ENCODE measurements at places on chromosomes 7 and 10. TPM values are rescaled to one million over a fixed set of nuclear protein-coding genes. Genes with fewer than 3 reads are reported as not detected.

- no peaks in the 10 kb centered on the region for H3K36me3 ChIP-seq
- no peaks in the 10 kb centered on the region for H3K4me1 ChIP-seq
- no peaks in the 10 kb centered on the region for H3K27me3 ChIP-seq
Measured at GRCh38 chr7:30562498-30562897, 32.2 kb upstream of the GARS1 start.

GRCh38 chr7:39211581-39211980, 233.9 kb downstream of the POU6F2 start:
- DNase-seq: no peak
- H3K27ac ChIP-seq: no peak overlapping the region
- H3K27me3 ChIP-seq: no peaks in the 10 kb centered on the region
- H3K4me3 ChIP-seq: no peak overlapping the region
- H3K4me1 ChIP-seq: no peaks in the 10 kb centered on the region

Gene LEP
- not detected for total RNA-seq

Gene GPR15LG
- total RNA-seq: not detected

DNA sequence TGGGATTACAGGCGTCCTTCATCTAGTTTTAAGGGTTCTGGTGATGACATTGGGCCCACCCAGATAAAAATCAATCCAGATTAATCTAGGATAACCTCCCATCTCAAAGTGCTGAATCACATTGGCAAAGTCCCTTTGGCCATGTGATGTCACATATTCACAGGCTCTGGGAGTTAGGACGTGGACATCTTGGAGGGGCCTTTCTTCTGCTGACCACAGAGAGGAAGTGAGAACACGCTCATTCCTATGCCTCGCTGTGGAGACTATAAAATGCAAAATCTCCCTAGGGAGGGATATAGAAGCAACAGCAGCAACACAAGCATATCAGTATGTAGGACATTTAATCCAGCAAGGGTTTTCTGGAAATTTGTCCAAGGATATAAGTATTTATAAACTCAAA, 266.0 kb upstream of the PITRM1 start:
- no peak overlapping the region for H3K4me3 ChIP-seq
- H3K27ac ChIP-seq: no peak overlapping the region
- no peak for DNase-seq

DNA sequence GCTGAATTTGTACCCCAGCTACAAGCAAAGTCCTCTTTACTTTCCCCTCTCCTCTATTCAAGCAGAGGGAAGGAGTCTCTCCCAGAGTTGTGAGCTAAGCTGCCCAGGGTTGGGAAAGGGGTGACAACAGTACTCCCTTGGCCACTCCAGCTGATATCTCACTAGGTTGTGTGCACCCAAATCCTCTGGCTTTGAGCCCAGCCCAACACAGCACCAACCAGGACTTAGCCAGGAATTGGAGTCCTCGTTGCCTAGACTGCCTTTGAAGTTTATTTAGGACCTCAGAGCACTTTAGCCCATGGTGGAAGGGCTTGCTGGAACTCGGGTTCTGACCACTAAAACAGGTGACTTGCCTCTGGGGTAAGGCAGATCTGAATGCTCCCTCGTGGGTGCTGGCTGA, 35.7 kb upstream of the DYNC1I1 start:
- no peaks in the 10 kb centered on the region for H3K36me3 ChIP-seq
- H3K4me1 ChIP-seq: no peaks in the 10 kb centered on the region
- H3K27ac ChIP-seq: no peak overlapping the region
- no peak for DNase-seq

Measured in cardiac muscle cell (in vitro differentiated cells and primary cell).